ENCODE measurements at places on chromosomes 2 and 18.

- no peak for DNase-seq
Observed at GRCh38 chr2:7841751-7842150, 840.1 kb upstream of the ID2 start.

- DNase-seq, result no peak
Observed at GRCh38 chr2:231300722-231301076, 94.8 kb upstream of the B3GNT7 start.

DNA sequence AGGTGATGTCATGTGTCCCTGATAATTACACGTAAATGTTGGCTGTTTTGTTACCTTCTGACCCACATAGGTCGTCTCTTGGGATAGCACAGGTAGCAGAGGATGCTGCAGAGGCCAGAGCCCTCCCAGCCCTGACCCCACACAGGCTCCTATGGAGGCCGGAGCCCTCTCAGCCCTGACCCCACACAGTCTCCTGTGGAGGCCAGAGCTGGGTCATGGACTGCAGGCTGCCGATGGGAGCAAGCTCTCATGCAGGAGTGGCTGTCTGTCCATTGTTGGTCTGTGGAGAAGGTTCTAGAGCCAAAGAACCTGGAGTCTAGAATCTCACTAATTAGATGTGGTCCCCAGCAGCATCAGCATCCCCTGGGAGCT, 155.5 kb downstream of the LDLRAD4 start:
- no peak for DNase-seq

- no peak for DNase-seq
Observed at GRCh38 chr2:185374878-185375277, 363.7 kb upstream of the FSIP2 start.

DNA sequence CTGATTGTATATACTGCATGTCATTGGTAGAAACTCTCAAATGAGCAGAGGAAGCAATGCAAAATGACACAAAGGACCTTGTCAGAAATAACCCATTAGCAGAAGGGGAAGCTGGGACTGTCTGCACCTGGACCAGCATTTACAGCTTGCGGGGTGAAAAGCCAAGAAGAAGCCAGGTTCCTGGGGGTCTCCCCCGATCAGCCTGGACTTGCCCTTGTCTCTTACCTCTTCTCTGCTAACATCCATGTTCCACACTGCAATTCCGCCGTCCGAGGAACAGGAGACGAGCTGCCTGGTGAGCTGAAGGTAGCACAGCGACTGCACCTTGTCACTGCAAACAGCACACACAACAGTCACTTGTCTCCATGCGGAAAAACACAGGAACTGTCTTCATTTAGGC, 51.1 kb downstream of the WDFY1 start:
- no peak for DNase-seq

- DNase-seq, result no peak
Observed at GRCh38 chr2:224434618-224435017, 32.7 kb upstream of the FAM124B start.

DNA sequence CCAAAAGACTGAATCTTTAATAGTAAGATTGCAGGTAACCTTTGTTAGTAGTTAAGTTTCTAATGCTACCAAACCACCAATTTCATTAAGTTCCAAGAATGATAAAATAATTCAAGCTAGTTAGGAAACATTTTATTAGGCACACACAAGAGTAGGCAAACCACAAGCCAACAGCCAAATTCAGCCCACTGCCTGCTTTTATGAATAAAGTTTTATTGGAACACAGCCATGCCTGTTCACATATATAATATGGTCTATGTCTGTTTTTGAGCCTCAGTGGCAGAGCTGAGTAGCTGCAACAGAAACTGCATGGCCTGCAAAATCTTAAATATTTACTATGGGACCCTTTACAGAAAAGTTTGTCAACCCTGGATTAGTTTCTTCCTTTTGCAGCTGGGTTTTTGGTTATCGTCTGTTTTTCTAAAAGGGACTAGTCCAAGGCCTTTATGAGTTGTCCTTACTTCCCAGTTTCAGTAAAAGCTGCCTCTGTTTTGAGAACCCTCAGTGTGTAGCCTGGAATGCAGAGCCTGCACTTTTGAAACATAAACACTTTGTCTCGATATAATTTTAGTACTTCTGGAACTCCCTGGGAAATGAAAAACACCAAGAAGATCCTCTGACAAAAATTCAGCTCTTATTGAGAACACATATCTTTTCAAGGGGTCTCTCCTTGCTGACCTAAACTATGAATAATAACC, 39.1 kb downstream of the FRZB start:
- no peak for DNase-seq

GRCh38 chr18:56501896-56502295, 136.5 kb downstream of the TXNL1 start:
- peak; percentile 16 for DNase-seq

DNA sequence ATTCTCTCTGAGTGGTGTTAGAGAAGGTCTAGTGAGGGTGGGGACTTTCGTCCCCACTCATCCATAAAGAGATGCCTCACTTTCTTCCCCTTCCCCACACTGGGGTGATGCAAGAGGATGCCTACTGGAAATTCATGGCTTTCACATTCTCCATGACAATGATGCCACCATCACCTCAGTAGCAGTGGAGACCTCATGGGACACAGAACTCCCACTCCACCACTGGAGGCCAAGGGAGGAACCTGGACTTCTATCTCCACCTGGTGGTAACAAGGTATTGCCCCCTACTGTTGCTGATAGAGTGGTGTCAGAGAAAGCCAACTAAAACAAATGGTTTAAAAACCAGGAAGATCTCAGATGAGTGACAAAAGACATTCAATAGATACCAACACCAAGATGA, 110.9 kb downstream of the INHBB start:
- DNase-seq, result no peak

DNA sequence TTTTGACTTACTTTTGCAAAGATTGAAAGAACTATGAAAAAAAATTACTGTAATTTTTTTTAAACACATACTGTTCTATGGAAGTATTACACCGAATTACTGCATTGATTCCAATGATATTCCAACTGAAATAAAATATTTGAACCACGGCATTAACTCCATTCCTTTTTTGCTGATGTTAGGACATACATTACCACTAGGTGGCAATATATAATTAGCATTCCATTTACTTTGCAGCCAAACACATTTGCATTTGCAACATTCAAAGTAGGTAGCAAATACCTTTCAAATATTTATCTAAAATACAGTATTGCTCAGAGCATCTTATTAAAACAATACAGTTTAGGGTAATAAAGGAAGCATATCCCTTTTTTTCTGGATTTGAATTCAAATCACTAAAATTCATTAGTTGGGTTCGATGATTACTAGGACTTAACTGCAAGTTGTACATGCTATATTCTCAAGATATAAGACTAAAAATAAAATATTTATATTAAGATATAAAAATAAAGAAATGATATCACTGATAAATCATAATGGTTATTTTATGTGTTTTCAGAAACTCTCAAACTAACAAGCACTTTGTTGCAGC, 31.3 kb downstream of the LANCL1 start:
- no peak for DNase-seq

- no peak for DNase-seq
Observed at GRCh38 chr2:211545582-211545981, 989.2 kb downstream of the CPS1 start.

DNA sequence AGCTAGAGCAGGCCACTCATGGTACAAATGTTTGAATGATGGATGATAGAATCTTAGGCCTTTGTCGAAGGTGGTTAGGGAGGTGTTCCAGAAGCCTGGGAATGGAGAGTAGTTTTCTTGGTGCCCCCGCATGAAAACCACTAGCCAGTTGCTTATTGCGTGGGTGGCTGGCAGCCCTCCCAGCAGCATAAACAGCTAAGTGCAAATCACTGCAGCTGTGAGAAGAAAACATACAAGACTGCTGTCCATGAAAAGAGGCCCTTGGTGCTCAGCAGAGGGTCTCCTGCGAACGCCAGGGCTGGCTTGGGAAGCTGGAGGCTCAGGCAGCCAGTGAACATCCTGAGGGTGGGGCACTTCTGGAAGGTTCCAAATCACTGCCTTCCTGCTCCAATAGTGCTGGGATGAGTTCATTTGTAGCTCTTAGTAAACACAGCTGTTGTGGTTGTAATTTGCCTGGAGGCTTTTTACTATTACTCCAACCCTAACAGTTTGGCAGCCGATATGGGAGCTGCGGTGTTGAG, 118.8 kb downstream of the MGAT5 start:
- DNase-seq, result peak; percentile 49

DNA sequence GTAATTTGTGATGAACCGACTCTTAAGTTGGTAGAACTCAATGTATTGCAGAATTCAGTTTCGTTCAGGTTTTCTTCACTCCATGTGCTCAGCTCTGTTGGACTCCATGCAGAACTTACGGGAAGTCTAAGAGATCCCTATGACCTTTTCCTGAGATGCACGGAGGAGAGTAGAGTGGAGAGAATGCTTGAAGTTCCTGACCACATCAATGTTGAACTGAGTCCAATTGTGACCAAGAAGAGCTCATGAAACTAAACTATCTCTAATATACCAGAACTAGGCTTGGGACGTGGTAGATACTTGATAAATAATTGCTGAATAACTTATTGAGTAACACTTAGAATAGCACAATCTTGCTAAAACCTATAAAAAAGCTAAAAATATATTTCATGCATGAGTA, 47.2 kb downstream of the TMEM178A start:
- DNase-seq, result no peak

DNA sequence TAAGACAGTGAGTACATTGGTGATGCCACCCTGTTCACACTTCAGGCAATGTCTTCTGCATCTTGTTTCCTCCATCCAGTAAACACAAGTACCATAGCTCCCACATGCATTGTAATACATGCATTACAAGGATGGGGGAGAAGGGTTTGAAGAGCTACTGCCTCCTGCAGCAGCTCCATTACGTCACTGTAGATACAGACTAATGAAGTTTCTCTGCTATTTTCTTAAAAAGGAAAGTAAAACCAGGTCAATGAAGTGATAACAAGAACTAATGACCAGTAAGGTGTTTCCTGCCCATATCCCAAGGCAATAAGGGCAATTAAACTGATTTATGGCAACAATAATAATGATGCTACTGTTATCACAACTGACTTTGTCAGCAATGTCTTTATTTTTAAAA, 18.2 kb upstream of the BBS5 start:
- no peak for DNase-seq

GRCh38 chr2:216601632-216602409, 31.4 kb upstream of the IGFBP2 start:
- DNase-seq, result no peak

- DNase-seq, result peak; percentile 44
Observed at GRCh38 chr18:61502472-61502871, 169.2 kb downstream of the CDH20 start.

- DNase-seq, result no peak
Observed at GRCh38 chr18:63488160-63488559, 11.4 kb downstream of the SERPINB5 start.

DNA sequence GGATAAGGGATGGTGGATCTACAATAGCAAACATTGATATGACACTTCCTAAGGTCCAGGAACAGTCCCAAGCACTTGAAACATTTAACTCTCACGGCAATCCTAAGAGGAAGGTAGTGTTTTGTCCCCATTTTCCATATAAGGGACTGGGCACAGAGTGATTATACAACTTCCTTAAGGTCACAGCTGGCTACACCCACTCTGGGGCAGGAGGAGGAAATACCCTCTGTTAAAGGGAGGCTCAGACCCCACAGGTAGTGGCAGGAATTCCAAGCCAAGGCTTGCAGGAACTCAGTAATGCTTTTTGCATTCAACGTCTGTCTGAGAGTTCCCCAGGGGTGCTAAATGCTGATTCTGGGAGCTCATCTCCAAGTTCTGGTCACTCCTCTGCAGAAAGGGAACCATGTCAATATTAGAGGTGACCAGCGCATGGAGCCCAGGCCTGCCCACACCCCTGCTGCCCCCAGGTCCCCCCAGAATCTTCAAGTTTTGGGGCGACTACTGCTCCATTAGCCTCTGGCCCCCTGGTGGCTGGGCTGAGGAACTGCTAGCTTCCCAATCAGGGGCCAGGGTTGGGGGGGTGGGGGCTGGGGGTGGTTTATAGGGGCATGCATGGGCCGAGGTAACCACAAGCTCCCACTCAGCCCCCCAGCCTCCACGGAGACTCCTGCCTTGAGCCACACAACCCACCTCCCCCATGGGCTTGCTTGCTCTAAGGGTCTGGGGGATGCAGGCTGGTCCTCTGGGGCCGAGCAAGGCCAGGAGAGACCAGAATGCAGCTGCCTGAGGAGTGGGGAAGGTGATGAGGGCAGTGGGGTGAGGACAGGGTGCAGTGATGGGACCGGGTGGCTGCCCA, 11.1 kb downstream of the OBSL1 start:
- DNase-seq, result no peak

- no peak for DNase-seq
Observed at GRCh38 chr2:176699098-176699497, 429.9 kb downstream of the MTX2 start.

DNA sequence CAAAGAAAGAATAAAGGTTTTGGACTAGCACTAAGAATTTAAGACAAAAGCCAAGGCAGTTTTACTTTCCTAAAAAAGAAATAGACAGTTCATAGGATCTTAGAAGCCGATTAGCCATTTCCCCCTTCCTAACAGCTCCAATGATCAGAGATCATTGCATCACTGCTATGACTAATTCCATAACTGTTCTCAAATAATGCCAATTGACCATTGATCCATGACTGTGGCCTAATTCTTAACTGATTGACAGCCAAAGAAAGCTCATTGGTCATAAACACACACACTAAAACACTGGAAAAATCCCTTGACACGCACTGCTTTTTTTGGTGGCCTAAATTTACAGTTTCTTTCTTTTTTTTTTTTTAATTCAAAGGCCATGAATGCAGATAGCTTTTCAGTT, 345.0 kb upstream of the ACVR2A start:
- DNase-seq, result no peak

GRCh38 chr2:127909019-127909418, 23.3 kb upstream of the AMMECR1L start:
- DNase-seq, result no peak

GRCh38 chr2:24711865-24712264, 81.3 kb downstream of the PTRHD1 start:
- no peak for DNase-seq

- DNase-seq, result no peak
Observed at GRCh38 chr2:219334076-219334475, 1.5 kb upstream of the RESP18 start.

DNA sequence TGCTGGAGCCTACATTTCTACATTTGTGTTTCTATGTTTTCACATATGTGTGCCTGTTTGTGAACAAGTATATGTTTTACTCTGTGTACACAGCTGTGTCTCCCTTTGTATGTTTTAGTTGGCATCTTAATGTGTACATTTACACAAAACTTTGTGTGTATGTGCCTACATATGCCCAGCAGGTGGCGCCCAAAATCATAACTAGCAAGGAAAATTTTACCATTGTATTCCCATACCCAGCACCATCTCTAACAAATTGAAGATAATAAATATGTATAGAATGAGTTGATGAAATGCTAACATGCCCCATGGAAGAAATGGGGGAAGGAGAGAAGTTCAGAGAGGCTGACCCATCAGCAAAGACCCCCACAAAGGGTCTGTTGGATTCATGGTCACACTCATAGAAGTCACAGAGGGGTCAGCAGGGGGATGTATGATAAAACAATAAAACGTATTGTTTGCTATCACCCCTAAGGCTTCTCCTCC, 48.1 kb downstream of the PKDCC start:
- peak; percentile 64 for DNase-seq

Data from heart right ventricle (tissue), 16 donors.